ENCODE measurements at places on chromosomes 1 and 21. TPM values are rescaled to one million over a fixed set of nuclear protein-coding genes. Genes with fewer than 3 reads are reported as not detected.

The ACKR1 gene
- 27.6 TPM for total RNA-seq

- DNase-seq: no peak
These were observed 33.1 kb downstream of the MAN1C1 start for GRCh38 chr1:25649505-25650288.

DNA sequence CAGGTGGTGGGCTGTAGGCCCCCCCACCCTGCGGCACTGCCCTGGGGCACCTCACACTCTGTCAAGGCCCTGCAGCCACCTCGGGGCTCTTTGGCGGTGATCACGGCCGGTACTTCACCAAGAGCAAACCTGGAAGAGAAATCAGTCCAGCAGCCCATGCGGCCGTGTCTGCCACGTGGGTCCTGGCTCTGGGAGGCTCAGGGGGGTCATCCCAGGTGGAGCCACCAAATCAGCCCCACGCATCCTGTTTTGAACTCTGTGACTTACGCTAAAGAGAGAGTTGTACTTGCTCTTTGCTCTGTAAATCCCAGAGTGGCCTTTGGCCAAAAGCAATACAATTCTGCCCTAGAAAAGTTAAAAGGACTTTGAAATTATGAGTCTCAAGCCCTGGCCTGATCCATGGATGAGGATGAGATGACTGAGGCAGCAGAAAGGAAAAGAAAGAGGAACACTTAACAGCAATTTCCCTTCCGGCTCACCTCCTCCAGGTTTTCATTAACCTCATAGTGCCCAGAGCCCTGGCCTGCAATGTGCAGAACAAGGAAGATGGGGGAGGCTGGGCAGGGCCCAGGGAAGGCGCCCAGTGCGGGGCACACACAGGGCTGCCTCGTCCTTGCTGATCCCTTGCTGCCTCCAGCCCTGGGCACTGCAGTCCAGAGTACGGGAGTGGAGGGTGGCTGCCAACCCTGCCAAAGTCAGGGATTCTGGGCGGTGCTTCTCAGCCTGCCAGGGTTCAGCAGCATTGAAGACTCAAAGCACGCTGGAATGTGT, 337.0 kb downstream of the MATN1 start:
- no peak for DNase-seq

DNA sequence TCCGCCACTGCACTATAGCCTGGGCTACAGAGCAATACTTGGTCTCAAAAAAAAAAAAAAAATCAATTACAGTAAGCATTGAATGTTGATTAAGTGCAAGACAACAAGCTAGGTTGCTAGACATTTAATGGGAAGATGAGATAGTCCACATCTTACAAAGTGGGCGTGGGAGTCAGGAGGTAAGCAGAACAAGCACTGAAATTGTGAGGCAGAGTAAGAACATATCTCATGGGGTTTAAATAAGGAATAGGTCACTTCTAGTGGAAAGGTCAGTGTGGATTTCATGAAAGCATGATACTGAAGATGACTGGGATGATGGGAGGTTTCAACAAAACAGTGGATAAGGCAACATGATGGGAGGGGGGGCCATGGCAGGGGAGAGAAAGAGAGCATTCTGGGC, 1.9 kb upstream of the OLFML2B start:
- no peak for DNase-seq

DNA sequence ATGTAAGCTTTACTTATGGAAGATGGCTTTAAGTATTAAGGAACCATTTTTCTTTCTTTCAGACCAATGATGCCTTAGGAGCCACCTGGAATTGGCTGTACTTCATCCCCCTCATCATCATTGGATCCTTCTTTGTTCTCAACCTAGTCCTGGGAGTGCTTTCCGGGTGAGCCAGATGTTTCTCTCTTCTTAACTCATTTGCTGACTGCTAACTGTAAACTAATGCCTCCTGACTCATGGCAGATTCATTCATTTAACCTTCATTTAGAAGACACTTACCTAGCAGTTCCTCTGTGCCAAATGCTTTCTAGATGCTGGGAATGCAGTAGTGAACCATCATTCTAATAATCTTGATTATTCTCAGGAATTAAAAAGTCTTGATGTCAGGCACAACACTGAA, 168.0 kb downstream of the CACNA1E start:
- no peak for DNase-seq

DNA sequence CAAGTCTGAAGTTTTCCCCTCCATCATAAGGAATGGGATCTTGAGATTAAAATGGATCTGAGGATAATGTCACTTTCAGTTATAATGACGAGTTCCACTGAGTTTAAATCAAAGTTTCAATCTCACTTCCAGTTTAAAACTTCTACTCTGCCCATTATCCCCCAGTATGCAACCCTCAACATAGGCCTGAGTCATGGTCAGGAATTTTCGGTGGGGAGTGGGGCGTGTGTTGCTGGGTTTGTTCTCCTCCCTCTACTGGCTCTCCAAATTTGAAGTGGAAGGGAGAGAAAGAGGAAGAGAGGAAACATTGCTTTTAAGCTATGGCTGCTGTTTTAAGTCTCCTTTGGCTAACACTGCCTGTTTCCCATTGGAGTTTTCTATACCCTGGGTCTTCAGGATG, 152.9 kb downstream of the TM2D1 start:
- no peak for DNase-seq

Data from mucosa of descending colon (tissue), 3 donors.